ENCODE measurements at places on chromosomes 3 and 15.

- no peak for DNase-seq
Measured at GRCh38 chr3:5162102-5162501, 25.4 kb upstream of the EDEM1 start.

DNA sequence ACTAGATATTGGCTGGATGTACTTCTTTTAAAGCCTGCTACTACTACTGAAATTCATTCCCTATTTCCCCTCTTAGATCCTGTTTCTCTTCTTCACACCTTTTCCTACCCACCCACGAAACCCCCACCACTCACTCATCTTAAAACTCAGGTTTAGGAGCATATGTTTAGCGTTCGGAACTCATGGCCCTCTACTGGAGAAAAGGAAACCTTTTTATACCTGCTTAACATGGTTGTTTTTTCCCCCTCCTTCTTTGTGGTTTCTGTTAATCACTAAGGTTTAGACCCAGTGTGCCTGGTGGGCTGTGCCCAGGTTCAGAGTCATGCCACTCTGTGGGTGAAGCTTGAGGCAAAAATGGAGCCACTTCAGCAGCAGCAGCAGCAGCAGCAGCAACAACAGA, 2.6 kb downstream of the ARID3B start:
- DNase-seq: no peak

DNA sequence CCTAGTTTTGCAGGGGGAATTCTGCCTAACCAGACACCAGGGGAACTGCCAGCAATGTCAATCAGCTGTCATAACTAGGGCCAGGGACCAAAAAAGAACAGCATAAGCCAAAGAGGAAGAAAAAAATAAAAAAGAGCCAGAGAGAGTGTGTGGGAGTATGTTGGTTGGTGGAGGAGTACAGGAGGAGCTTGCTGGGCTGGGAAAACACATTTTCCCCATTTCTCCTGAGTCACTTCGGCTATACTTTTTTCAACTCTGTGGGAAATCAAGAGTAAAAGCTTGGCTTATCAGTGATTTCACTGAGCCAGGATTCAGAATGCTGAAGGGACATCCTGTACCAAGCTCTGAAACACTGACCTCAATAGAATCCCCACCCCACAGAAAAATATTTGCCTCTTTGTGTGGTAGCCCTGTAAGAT, 144.7 kb upstream of the DPH6 start:
- DNase-seq: no peak

GRCh38 chr3:181917027-181917426, 205.3 kb downstream of the SOX2 start:
- no peak for DNase-seq

DNA sequence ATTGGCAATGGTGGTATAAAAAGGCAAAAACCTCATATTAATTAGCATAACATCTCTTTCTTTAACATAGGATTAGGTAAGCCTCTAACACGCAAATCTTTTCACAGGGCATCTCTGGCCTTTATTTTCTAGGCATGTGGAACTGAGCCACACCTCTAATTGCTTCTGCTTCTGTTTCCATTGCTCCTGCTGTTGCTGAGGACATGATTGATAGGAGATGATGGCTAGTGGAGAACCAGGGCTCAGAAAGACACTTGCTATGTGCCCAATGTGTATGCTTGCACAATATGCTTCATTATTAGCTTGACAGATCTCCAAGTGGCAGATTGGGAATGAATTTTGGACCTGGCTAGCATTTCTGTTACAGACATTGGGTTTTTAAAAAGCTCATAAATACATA, 114.5 kb downstream of the EPHA3 start:
- DNase-seq: no peak

GRCh38 chr3:195692354-195692685, 28.5 kb upstream of the MUC20 start:
- DNase-seq: no peak

Measured in activated naive CD4-positive, alpha-beta T cell (primary cell).